ENCODE measurements at places on chromosomes 12 and 14.

- DNase-seq = no peak
These were observed 3.4 kb upstream of the CDH24 start for GRCh38 chr14:23060536-23061260.

DNA sequence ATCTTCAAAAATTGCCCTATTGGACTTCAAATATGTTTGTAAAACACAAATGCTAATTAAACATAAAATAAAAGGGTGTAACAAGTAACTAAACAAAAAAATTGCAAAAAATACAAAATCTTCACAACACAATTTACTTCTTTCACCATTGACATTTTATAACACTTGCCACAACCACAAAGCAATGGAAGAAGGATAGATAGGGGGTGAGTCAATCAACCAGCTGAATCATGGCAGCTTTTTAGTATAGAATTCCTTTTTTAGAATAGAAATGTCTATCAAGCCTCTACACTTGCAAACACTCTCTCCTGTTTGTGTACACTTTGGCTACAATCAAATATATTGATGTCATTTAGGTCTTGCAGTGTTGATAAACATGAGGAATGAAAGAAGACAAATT is 232.7 kb downstream of the SLC16A7 start:
- DNase-seq = no peak

DNA sequence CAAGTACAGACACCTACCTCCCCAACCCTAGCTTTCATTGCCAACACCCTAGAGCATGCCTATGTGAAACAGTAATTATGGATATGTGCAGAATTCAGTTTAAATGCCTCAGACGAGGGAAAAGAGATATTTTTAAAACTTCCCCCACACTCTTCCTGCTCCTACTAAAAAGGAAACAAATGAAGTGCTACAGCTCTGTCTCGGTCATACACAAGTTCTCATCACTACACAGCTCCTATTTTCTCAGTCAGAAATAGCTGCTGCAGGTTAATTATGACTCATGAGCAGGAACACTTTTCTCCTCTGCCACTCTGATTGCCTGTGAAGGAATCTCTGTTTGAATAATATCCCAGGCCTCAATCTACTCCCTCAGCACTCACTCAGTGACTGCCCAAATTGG is 703.6 kb upstream of the FLRT2 start:
- no peak for DNase-seq

DNA sequence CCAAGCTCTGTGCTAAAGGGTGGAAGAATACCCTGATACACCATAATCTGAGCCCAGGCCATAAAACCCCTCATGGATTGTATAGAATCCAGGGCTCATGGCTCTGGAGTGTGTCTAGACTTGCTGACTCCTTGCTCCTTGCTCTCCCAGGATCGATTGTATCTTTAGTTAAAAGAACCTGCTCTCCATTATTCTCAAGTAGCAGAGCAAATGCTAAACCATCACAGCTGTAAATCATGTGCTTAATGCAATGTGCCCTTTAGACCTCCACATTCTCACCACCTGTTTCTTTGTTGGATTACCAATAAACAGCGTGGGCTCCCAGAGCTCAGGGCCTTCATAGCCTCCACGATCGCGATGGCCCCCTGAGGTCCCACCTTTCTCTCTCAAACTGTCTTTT is 411.6 kb upstream of the FBXO33 start:
- DNase-seq = no peak

GRCh38 chr14:74160763-74161162 is 76.0 kb downstream of the LIN52 start:
- no peak for DNase-seq

DNA sequence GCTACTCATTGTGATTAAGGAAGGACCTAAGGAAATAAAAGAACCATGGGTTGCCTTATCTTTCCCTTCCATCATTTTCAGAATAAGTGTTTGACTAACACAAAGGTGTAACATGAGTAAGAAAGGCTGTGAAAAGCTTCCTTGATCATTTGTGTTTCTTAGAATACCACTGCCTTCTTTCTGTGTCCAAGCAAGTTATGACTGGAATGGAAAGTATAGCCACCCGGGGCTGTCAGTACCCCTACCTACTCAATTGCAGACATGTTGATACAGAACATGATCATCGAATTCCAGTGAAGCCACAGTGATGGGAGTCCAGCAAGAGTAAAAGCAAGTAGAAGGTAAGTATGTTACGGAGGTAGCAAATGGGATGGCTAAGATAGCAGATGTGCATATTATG is 209.8 kb downstream of the PELI2 start:
- no peak for DNase-seq

- DNase-seq = no peak
These were observed 115.7 kb downstream of the LLPH start for GRCh38 chr12:66014818-66015217.

- DNase-seq = no peak
These were observed 218.1 kb downstream of the RMST start for GRCh38 chr12:97680751-97681150.

GRCh38 chr14:21072031-21072473 is 1.9 kb downstream of the ARHGEF40 start:
- no peak for DNase-seq

DNA sequence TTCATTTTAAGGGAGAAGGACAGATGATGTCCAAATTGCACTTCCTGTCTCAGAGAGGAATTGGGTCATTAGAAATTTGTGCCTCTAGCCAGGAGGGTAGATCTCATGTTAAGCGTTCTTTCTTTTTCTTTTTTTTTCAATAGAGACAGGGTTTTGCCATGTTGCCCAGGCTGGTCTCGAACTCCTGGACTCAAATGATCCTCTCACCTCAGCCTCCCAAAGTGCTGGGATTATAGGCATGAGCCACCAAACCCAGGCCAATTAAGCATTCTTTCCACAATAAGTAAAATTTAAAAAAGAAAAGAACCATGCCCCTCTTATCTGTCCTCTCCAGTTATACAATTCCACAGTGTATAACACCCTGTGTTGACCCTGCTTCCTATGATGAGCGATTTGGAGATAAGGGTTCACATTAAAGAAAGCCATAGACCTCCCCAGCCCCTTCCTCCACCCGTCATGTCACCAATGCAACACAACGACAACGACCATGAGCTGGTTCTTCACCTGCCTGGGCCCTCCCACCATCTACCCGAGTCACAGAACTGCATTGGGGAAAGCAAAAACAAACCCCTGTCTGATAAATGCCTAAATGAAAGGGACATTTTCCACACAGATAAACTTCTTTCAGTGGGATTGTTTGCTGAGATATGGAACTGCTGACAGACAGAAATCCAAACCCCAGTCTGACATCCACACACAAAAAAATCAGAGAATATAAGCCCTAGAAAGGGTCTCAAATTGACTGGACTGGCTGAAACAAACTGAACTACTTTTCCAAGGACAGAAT is 37.3 kb downstream of the SSH1 start:
- DNase-seq = no peak

DNA sequence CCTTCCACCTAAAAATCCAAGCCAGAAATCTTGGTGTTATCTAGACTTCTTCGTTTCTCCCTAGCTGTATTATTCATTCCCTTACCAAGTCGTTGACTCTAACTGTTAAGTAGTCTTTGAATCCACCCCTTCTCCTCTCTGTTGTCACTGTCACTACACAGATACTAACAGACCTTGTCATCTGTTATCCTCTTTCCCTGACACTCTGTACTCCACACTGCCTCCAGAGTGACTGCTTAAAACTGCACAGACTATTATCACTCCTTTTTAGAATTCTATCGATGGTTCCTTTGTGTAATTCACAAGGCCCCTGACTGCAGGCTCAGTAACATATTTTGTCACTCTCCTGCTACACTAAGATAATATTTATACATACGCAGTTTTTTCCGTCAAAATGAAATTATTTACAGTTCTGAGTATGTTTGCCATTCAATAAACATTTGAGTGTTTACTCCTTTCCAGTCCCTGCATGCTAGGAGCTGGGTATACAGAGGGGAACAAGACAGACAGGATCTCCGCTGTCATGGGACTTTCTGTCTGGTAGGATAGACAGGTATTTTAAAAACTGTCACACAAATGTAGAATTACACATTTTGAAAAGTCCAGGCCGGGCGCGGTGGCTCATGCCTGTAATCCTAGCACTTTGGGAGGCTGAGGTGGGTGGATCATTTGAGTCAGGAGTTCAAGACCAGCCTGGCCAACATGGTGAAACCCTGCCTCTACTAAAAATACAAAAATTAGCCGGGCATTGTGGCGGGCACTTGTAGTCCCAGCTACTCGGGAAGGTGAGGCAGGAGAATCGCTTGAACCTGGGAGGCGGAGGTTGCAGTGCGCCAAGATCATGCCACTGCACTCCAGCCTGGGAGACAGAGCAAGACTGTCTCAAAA is 3.8 kb downstream of the MARS1 start:
- DNase-seq = no peak

Measured in effector CD4-positive, alpha-beta T cell (primary cell).